Suprapubic skin (tissue), 4 donors: ENCODE measurements at places on chromosomes 5 and 9.
A peak's percentile ranks its signal among the peaks of the same experiment; 100 is the strongest.

DNA sequence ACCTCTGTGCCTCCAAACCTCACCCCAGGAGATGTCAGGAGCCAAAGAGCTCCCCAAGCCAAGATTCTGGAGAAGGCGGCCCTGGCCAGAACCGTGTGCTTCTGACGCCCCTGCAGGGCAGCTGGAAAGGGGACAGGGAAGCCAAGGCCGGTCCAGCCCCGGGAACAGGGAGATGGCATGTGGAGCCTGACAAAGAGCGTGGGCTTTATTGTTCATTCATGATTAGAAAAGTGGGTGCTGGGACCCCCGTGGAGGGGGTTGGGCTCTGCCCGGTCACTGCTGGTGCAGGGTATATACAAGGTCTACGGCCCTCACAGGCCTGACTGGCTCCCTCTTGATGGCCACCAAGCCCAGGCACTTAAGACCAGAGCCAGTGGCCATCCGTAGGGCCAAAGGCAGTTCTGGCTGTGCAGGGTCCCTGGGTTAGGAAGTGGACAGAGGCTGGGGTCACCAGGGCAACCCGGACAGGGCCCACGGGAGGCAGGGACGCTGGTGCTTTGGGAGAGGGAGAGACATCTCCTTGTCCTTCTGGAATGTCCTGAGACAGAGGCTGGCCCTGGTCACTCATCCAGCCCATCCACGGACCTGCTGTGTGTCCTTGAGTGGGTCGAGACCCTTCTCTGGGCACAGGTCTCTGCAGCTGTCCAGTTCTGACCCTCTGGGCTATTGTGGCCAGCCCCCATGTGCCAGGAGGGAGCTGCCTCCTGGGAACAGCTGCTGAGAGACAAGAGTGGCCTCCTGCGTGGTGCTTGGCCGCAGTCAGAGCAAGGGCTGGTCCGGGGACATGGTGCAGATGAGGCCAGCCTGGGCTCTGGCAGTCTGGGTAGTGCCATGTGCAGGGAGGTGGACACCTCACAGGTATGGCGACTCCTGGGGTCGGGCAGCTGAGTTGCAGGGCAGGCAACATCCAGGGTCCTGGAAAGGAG, 12.5 kb downstream of the NINJ1 start:
- H3K27me3 ChIP-seq = no peaks in the 10 kb centered on the region
- H3K4me3 ChIP-seq = no peak overlapping the region
- H3K4me1 ChIP-seq = peaks cover 26% of the 10 kb centered on the region
- peak; percentile 60 for DNase-seq
- no peak overlapping the region for H3K27ac ChIP-seq

DNA sequence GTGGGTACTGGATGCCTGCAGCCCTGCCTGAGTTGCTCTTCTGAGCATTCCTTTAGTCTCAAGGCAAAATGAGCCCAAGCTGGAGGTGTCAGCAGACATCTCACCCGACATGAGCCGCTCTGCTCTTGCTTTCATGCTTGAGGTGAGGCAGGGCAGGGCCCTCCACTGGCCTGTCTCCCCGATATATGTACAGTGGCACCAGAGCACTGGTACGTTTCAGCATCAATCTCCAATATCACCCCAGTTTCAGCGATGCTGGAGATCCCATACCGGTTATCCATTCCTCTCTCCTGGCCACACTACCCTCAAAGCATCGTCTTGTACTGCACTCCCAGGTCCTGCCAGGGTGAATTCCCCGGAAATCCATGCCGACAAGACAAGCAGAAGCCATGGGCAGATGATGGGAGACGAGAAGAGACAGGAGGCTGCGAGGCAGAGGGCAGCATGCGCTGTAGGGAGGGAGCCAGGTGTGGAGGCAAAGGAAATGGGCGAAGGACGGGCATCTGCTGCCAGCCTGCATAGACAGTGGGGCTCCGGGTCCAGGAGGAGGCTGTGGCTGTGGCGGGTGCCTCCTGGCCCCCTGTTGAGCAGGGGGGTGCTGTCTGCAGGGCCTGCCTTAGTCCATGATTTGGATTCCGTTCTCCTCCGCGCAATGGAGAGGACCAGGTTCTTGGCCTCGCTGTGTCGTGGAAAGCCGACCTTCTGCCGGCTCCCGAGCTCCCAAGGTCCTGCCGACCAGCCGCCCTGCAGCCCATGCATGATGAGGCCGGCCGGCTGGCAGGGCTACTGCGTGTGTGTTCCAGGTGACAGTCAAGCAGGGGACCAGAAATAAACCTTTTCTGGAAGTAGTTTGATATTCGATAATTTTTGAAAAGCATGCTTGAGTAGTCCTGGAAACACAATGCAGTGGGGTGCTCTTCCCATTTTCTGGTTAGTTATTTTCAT, 152.2 kb upstream of the IRX2 start:
- no peaks in the 10 kb centered on the region for H3K36me3 ChIP-seq
- no peaks in the 10 kb centered on the region for H3K27me3 ChIP-seq
- no peak overlapping the region for H3K27ac ChIP-seq
- peak; percentile 65 for DNase-seq
- H3K4me1 ChIP-seq = no peaks in the 10 kb centered on the region
- H3K4me3 ChIP-seq = no peak overlapping the region

- no peaks in the 10 kb centered on the region for H3K36me3 ChIP-seq
- no peak overlapping the region for H3K27ac ChIP-seq
- no peak for DNase-seq
- H3K27me3 ChIP-seq = no peaks in the 10 kb centered on the region
- no peak overlapping the region for H3K4me3 ChIP-seq
Observed at GRCh38 chr9:68730570-68731235, 25.7 kb downstream of the PIP5K1B start.

DNA sequence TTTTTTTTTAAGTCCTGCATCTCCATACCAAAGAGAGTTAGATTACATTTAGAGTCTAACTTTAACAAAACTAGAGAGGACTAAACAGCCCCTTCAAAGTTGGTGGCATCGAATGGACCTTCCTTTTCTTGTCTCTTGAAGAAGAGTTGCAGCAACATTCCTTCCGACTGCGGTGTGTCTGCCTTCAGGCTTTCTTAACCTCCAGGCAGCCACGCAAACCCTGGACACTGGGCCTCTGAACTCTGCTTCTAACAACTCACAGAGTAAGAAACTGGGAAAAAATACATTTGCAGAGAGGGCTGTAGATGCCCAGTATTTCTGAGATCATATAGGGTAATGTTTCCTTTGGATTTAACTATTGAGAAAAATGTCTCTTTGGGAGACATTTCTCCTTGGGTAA, 120.5 kb upstream of the MAST4 start:
- no peak overlapping the region for H3K4me3 ChIP-seq
- no peak for DNase-seq
- no peaks in the 10 kb centered on the region for H3K4me1 ChIP-seq
- H3K27ac ChIP-seq = no peak overlapping the region
- H3K27me3 ChIP-seq = no peaks in the 10 kb centered on the region

- no peaks in the 10 kb centered on the region for H3K4me1 ChIP-seq
- no peak for DNase-seq
- no peak overlapping the region for H3K4me3 ChIP-seq
- H3K36me3 ChIP-seq = no peaks in the 10 kb centered on the region
- H3K27ac ChIP-seq = no peak overlapping the region
- no peaks in the 10 kb centered on the region for H3K27me3 ChIP-seq
Observed at GRCh38 chr5:146909255-146910068, 30.9 kb upstream of the PPP2R2B start.

DNA sequence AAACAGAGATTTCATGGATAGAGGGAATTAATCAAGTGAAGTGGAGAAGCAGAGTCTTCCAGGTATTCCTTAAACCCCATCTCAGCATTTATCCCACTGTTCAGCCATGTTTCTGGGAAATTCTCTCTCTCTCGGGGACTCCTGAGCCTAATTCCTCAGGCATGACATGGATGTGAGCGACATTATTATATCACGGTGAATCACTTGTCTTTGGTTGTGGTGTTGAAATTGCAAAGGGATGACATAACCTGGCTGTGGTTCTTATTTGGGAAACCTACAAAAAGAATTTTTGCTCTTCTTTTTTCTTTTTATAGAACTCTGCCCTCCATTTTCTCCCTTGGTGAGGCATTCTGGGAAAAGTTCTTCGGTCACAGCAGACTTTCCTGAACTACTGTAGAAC, 457.9 kb upstream of the PTGER4 start:
- no peaks in the 10 kb centered on the region for H3K36me3 ChIP-seq
- no peak overlapping the region for H3K27ac ChIP-seq
- no peaks in the 10 kb centered on the region for H3K4me1 ChIP-seq
- H3K27me3 ChIP-seq = no peaks in the 10 kb centered on the region
- no peak for DNase-seq
- no peak overlapping the region for H3K4me3 ChIP-seq
